ENCODE measurements at places on chromosomes 12 and 14.

GRCh38 chr12:25436206-25437030 lies 116.7 kb downstream of the LMNTD1 start:
- peak; percentile 89 for DNase-seq

GRCh38 chr12:54421175-54421878 lies 2.3 kb upstream of the ITGA5 start:
- DNase-seq: no peak

DNA sequence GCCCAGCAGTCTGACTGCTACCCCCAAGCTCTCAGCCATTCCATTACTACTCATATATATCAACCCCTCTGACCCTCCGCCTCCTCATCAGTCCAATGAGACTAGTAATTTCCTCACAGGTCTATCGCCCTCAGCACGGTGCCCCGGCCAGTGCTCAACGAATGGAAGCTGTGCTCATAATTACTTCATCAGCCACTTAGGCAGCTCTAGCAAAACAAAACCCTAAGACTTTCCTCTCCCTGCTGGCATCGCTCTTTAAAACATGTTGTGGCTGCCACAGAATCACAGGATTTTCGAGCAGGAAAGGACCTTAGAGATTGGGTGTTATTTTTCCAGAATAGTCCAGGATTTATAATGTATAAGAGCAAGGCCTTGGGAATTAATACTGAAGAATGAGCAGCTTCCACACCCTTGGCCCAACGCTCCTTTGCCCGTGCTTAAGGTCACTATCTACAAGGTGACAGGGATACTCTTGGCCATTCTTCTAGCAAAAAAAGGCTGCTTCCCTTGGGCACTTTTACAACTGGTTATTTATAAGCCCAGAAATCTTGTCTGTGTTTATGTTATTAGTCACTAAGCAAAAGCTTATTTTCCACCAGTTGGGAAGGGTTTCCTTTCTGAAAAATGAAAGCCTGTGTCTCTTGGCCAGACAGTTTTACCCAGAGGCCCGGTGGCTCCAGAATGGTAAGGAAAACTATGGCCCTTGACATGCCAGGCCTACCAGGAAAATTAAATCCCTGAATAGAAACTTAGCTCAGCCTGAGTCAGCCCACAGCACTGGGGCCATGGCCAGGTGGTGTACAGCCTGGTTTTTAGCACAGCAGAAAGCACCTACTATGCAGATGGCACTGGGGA lies 47.9 kb downstream of the NUAK1 start:
- DNase-seq: no peak

DNA sequence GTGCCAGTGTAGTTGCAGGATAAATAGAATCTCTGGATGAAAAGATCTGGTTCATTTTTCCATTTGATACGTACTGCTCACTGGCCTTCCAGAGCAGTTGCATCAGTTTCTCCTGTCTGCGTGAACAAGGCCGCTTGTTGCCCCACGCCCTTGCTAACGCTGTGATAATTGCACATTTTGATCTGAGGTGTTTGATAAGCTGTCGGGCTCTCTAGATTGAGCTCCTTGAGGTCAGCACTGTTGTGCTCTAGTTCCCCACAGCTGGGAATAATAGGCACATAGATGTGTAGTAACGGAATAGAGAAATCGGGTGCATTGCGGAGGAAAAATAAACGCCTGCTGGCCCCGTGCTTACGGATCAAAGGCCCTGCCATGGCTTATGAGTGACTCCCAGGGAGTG lies 42.8 kb upstream of the TRAF3 start:
- DNase-seq: no peak

DNA sequence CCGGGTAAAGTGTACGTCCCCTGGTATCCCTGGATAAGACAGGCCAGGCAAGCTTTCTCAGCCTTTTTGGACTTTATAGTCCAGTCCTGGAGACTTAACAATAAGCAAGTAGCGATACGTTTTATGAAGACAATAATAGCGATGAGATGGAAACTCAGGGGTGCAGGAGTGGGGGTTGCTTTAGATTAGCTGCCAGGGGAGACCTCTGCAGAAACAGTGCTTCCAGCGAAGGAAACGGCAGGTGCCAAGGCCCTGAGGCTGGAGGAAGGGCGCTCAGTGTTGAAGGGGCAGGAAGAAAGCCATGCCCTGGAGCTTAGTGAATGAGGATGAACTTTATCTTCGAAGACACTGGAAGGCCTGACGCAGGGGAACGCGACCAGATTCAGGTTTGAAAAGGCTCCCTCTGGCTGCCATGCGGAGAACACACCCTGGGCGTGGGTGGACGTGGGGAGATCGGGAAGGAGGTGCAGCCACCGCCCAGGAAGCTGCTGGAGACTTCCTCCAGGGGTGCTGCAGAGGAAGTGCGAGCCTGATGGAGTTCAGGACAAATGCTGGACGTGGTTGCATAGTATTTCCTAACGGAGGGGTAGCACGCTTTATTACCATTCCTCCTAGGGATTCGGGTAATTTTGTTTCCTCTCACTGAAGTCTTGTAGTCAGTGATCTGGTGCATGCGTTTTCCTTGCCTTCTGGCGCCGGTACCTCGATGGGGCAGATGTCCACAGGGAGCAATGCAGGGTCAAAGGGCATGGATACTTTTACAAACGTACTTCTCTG lies 26.1 kb upstream of the UBC start:
- DNase-seq: peak; percentile 97

DNA sequence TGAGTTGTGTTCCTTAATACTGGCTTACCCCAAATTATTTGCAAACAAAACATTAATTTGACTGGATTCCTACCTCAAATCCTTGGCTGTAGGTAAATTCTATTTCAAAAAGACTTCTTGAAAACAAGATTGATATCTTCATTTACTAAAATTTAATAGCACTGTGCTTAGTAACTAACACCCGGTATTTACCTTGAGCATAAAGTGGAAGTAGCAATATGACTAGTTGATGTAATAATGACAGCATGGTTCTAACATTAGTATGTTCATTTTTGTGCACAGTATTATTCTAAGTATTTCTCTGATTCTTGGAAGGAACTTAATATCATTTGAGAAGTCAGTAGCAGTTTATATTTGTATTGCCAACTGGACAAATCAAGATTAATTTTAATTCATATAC lies 96.8 kb downstream of the PPHLN1 start:
- no peak for DNase-seq

DNA sequence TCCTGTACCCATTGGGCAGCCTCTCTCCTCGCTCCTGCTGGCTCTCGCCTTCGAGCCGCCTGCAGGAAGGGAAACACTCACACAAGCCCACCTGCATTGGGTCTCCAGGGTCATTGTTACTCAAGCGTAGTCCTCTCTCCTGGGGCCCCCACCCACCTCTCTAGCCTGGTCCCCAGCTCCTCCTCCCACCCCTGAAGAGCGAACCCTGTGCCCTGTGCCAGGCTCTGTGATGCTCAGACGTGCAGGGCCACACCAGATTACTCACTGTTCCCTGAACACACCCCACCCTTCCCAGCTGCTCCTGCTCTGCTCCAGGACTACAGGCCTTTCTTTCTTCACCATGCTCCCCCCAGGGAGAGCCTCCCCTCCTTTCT lies 88.1 kb downstream of the NINJ2 start:
- no peak for DNase-seq

DNA sequence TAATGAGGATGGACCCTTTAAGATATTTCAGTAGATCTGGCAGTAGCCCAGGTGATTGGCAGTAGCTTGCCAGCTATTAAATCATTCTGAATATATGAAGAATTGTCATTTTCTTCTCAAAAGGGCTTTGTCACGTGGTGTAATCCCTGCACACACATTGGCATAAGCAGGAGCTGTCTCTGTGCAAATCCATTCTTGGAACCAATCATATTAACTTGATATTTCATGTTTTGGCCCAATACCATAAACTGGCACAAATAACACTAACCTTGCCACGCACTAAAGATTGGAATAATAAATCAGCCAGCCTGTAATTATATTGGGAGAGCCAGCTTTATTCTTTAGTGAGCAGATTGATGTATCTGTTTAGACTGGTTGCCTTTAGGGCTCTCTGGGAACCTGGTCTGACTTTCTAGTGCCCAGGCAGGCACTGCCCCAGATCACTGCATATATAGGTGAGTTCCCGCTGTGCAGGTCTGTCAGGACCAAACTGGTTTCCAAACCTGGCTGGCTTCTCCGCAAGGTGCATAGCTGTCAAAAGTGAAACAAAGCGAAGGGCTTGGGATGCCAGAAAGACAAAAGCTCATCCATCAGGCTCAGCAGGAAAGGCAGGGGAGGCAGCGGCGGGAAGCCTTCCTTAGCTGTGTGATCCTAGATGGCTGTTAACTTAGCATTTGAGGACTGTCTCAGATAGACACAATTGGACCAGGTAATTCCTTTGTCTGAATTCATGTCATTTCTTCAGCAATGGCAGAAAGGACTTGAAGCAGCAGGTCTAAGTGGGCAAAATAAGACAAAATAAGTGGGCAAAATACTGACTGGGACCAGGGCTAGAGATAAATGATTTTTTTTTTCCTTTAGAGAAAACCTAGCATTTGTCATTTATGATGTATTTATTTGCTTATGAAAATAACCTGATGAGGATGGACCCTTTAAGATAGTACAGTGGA lies 128.8 kb upstream of the DYRK2 start:
- no peak for DNase-seq

GRCh38 chr14:68306265-68306933 lies 486.5 kb downstream of the ZFP36L1 start:
- no peak for DNase-seq

DNA sequence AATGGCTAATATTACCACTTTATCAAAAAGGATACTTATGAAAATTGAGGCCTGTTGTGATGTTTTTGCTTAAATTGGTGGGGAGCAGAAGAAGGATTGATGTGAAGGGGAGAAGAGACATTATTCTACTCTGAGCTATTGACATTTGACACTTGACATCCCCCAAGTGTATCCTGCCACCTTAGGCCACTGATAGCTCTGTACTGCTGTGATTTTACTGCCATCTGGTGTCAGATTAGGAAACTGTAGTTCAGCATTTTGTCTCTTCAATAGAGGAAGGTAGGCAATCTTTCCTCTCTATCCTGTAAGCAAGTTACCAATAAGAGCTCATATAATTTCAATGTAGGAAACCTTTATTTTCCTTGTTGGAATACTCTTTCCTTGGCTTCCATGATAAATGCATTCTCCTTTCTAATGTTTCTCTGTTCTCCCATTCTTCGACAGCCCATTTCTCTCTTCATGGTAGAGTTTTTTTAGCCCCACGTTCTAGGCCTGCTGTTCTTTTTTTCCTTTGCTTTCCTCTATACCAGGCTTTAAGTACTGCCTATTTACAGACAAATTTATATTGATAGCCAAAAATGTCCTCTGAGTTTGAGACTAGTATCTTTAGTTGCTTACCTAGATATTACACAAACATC lies 46.3 kb downstream of the PPHLN1 start:
- peak; percentile 78 for DNase-seq

DNA sequence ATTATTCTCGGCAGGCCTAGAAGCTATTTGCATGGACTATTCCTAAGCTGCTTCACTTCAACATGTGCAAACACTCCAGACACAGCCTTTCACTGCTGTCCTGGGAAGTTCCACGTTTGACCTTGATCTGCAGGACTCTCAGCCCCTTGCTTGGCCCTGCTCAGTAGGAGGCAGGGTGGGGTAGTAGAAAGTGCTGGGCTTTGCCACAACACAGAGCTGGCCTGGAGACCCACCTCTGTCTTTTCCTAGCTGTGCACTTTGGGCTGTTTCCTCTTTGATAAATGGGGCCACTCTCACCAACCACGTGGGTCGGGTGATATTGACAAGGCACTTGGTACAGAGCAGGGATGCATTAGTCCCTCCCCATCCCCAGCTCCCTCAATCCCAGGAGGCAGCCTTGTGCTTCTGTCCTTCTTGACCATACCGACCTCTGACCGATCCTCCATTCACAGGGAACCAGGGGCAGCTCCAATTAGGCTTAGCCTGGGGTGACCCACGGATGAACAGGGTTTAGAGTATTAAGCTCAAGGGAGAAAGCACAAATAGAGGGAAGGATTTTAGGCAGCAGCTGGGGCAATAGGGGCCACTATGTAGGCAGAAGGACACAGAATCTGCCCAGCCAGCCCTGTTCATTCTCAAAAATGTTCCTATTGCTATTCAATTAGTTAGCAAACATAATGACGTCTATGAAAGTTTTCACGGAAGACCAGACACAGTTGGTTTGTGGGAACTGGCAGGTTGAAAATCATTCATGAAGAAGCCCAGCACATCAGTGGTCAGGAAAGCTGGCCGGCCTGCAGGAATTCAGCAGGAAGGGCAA lies 63.3 kb downstream of the SYNE3 start:
- no peak for DNase-seq

DNA sequence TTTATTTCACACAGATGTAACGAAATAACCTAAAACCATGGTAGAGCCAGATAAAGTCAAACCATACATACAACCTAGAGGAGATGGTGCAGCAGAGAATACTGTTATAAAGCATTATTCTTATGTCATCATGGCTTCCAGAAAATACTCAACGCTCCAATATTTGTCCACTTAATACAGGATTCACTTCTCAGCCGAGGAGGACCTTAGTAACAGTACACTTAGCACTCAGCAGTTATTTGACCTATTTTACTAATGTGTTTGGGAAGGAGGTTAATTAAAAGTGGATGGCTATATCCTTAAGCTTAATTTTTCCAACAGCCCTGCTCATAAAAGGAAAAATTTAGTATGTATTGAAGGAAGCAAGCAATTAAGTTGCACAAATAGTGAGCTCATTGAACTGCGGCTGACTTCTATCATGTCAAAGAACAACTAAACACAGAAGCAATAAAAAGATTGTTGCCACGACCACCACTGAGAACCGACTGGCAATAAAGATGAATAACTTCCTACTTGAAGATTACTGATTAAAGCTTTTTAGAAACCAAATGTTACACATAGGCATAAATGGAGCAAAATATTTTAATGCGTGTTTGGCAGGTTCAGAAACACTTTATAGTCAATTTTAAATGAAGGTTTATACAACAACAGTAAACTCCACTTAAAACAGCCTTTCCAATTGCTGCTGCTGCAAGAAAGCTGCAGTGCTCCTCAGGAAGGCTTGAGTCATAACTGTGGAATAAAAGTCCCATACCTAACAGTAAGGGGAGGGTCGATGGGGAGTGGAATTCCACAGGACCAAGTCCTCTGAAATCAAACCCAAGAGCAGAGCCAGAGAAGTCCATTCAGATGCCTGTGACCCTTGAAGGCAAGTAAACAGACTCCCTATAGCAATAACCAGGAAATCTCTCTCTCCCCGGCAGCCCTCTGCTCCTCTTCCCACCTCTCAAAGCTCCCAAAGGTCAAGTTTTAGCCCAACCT lies 218.9 kb upstream of the CDKN3 start:
- no peak for DNase-seq

- DNase-seq: peak; percentile 45
Measured at GRCh38 chr14:70919774-70920173, 12.5 kb downstream of the PCNX1 start.
